Right ventricle myocardium superior (tissue), 1 donor: ENCODE measurements at places on chromosomes 12 and 14. TPM values are rescaled to one million over a fixed set of nuclear protein-coding genes. Genes with fewer than 3 reads are reported as not detected.

Gene STAC3
- 1.2 TPM for total RNA-seq

Gene MFAP5
- 45.9 TPM for total RNA-seq

- no peak for DNase-seq
Observed at GRCh38 chr12:106110626-106111300, 28.0 kb downstream of the NUAK1 start.

DNA sequence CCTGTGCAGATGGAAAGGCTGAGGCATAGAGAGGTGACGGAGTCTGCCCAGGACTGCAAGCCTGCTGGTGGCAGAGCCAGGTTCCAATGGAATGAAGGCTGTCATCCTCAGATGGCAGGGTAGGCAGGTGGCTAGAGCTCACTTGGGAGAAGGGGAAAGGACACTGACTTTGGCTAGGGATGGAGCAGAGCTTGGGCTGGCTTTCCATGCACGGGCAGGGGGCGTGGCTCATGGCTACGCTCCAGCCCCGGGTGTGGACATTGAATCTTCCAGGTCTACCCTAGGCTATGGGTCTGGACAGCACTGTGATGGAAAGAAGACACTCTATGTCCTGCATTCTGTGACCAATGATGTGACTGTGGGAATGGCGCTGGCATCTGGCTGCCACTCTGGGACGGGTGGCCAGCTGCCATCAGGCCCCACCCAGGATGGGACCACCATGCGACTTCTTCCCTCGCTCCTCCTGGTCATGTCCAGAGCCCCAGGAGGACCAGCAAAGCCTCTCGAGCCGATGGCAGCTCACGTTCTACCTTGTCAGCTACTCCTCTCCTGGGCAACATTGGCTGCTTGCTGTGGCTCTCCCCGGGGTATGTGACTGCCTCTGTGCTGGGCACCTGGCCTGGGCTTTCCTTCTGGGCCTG is 398.7 kb downstream of the TMEM121 start:
- no peak for DNase-seq

GRCh38 chr14:59595071-59595470 is 18.5 kb upstream of the CCDC175 start:
- DNase-seq: no peak

GRCh38 chr14:58776516-58776915 is 138.8 kb downstream of the DACT1 start:
- no peak for DNase-seq

DNA sequence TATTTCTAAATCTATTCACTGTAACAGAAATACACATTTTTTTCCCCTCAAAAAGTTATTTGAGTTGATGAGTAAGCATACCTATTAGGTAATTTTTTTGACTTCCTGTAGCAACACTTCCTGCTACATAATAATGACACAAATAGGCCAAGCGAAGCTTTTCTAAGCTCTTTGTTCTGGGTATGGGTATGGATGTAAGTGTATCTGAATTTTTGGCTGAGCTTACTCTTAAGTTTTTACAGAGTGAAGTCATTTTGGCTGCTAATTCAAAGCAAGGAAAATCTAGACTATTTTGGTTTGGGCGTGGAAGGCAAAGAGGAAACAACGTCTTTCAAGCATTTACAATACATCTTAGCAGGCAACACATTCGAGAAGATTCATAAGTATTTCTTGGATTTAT is 1206.0 kb upstream of the FLRT2 start:
- DNase-seq: no peak

DNA sequence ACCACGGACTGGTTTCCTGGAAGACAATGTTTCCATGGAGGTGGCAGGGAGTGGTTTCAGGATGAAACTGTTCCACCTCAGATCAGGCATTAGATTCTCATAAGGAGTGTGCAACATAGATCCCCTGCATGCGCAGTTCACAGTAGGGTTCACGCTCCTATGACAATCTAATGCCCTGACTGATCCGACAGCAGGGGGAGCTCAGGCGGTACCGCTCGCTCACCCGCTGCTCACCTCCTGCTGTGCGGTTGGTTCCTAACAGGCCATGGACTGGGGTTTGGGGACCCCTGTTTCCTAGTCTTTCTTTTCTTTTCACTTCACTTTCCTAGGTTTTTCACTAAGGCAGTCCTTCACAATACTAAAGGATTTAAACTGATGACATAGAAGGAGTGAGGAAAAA is 39.6 kb downstream of the GUCY2C start:
- no peak for DNase-seq

DNA sequence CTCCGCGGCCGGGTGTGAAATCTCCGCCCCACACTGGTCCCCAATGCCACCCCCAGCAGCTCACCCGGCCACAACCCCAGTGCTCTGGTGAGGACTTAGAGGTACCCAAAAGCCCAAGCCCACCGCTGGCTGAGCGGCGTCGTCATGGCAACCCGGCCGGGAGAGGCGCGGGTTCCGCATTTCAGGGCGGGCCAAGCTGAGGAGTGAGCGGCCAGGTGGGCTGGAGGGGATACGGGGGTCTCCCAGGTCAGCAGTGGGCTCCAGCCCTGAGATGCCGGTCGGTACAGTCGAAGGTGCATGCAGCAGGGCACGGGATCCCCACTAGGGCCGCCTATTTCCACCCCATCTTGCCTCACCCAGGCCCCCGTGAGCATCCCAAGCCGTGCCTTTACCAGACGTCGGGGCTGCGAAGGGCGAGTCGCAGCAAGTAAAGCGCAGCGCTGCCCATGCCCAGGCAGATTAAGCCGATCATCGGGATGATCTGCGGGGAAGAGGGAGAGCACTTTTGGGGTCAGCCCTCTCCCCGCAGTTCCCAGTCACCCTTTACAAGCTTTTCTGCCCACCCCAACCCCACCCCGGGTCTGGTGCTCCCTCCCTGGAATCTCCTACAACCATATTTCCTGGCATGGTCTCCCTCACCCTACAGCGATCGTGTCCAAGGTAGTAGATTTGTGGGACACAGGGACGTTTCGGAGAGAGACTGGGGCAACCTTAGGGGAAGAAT is 6.9 kb downstream of the SHMT2 start:
- DNase-seq: peak; percentile 55

GRCh38 chr14:79971330-79971729 is 240.0 kb downstream of the DIO2 start:
- no peak for DNase-seq

GRCh38 chr12:104480826-104481440 is 24.2 kb downstream of the CHST11 start:
- peak; percentile 82 for DNase-seq

DNA sequence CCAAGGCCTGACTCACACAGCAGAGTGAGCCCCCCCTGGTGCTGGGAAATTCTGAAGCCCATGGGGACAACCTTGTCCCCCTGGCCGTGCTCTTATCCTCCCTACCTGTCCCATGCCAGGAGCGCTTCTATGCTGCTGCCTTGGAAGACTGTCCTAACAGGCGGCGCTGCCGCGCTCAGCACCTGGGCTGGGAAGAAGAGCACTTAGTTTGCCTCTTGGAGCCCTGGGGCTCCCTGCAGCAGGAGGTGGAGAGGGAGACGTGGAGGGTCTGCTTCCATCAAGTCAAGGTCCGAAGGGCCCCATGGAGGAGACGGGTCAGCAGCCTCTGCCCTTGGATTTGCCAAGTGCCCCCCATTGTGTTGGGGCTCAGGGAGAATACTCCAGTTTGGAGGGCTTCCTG is 300.5 kb downstream of the CACNA1C start:
- DNase-seq: no peak

DNA sequence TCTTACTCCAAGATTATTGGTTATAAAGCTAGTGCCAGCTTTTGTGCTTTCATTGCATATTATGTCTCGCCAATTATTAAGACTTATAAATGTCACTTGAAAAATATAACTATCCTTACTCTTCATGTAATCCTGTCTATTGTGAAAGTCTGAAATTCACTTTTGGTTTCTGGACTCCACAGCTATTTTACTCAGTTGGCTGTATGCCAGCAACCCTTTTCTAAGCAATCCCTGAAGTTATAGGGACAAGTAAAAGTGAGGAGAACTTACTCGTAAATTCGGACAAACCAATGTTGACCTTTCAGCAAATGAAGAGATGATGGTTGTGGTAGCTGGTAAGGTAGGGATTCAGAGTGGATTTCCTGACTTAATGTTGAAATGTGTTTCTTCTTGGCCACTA is 196.3 kb downstream of the NPAS3 start:
- no peak for DNase-seq
